ENCODE measurements at places on chromosomes 7 and 10.

- DNase-seq = no peak
Observed at GRCh38 chr10:62748386-62748785, 56.1 kb upstream of the ADO start.

DNA sequence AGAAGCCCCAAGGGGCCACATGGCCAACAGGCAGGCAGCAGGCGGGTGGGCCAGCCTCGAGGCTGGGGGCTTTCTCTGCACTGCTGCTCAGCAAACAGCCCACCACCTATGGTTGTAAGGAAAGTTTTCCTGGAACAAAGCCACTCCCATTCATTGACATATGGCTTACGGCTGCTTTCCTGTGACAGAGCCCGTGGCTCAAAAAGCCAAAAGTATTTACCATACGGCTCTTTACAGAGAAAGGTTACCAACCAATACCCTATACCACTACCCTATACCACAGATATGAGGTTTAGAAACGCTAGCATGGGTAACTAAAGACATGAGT is 152.7 kb downstream of the MAD1L1 start:
- no peak for DNase-seq

- no peak for DNase-seq
Observed at GRCh38 chr10:109740436-109740835, 182.9 kb downstream of the XPNPEP1 start.

DNA sequence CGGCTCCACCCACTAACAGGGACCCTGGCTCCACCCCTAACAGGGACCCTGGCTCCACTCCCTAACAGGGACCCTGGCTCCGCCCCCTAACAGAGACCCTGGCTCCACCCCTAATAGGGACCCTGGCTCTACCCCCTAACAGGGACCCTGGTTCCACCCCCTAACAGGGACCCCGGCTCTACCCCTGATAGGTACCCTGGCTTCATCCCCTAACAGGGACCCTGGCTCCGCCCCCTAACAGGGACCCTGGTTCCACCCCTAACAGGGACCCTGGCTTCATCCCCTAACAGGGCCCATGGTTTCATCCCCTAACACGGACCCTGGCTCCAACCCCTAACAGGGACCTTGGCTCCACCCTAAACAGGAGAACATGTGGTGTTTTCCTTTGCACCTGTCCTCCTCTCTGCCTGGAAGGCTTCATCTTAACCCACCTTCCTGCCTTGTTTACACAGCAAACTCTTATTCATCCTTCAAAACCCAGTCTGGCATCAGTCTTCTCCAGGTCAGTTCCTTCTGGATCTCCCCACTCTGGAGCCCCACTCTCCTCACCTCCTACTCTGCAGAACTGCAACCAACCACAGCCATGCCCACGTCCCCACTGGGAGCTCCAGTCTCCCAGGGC is 58.0 kb downstream of the CHST15 start:
- DNase-seq = no peak

DNA sequence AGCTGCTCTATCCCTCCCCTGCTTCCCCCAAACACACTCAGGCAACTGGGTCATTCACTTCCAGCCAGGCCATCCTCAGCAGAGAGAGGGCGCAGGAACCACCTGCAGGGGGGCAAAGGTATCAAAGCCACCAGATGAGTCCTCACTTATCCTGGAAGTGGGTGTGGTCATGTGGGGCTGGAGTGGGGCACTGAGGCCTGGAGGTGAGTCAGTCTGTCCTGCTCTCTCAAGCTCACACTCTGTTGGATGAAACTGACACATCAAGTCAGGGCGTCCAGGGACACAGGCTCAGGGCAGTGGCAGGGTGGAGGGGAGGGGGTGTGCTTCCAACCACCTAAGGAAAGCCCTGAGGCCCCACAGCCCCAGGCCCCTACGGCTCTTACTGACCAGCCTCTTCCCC is 8.0 kb upstream of the ELFN1 start:
- no peak for DNase-seq

DNA sequence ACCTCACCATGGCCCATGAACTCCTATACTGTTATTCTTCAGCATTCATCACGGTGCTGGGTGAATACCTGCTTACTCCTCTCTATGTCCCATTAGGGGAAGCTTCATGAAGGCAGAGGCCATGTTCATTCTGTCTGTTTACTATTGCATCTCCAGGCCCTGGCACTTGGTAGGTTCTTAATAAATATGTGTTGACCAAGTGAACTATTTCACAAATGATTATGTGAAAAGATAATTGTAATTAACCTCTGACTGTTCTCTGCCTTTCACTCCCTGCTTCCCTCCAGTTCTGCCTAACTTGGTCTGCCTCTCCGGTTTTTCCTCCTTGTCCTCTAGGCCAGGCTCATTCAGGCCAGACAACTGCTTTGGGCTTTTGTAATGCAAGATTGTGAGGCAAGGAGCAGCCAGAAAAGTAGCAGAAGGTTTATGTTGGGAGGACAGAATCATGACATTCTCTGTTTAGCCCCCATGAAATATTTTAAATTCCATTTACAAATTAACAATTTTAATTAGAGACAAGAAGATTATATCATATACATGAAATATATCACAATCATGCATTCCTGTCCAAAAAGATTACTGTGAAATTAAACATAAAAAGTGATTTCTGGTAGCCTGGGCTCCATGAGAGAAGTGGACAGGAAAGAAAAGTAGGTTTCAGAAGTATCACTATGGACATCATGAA is 42.1 kb upstream of the PLXNA4 start:
- no peak for DNase-seq

DNA sequence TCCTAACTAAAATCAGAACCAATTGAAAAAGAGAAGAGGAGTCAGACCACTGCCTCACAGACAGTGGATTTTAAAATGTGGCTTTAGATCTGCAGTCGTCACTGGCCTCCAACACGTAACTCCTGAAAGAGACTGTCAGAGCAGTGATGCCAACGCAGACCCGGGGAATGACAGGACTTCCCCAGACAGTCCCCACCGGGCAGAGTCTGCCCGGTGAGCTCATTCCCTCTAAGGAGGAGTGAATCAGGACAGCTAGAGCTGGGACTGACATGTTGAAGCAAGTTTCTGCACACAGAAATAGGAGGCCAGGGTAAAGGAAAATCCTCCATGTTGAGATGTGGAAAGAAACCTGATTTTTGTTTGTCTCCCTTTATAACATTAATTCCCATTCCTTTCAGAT is 105.0 kb downstream of the TES start:
- DNase-seq = no peak

- no peak for DNase-seq
Observed at GRCh38 chr7:103048833-103049232, 25.8 kb downstream of the FBXL13 start.

Measured in hematopoietic multipotent progenitor cell treated with erythropoietin and hydrocortisone succinate and interleukin-3 and kit ligand, for 8 days (in vitro differentiated cells).